ENCODE measurements at places on chromosomes 16 and 17. TPM values are rescaled to one million over a fixed set of nuclear protein-coding genes. Genes with fewer than 3 reads are reported as not detected.

Gene TERF2IP
- total RNA-seq: 24.6 TPM

Gene TNP2
- total RNA-seq: not detected

Gene SLC16A13
- 0.26 TPM for total RNA-seq

DNA sequence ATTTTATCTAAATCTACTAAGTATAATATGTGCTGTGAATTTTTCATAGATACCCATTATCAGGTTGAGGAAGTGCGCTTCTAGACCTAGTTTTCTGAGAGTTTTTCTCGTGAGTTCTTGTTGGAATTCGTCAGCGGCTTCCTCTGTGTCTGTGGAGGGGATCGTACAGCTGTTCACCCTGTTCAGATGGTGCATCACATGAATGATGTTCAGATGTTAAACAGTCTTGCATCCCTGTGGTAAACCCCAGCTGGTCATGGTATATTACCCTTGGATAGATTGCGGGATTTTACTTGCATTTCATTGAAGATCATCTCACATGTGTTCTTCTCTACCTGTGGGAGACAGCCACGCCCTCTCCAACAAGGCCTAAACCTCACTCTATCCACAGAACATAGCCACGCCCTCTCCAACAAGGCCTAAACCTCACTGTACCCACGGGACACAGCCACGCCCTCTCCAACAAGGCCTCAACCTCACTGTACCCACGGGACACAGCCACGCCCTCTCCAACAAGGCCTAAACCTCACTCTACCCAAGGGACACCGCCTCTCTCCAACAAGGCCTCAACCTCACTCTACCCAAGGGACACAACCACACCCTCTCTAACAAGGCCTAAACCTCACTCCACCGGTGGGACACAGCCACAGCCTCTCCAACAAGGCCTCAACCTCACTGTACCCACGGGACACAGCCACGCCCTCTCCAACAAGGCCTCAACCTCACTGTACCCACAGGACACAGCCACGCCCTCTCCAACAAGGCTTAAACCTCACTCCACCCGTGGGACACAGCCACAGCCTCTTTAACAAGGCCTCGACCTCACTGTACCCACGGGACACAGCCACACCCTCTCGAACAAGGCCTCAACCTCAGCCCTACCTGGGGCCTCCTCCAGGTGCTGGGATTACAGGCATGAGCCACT is 180.2 kb upstream of the CHMP6 start:
- DNase-seq: no peak

Gene ARRB2
- total RNA-seq: 2.9 TPM

Gene DLX3
- not detected for total RNA-seq

Gene ASGR1
- total RNA-seq: 0.38 TPM

DNA sequence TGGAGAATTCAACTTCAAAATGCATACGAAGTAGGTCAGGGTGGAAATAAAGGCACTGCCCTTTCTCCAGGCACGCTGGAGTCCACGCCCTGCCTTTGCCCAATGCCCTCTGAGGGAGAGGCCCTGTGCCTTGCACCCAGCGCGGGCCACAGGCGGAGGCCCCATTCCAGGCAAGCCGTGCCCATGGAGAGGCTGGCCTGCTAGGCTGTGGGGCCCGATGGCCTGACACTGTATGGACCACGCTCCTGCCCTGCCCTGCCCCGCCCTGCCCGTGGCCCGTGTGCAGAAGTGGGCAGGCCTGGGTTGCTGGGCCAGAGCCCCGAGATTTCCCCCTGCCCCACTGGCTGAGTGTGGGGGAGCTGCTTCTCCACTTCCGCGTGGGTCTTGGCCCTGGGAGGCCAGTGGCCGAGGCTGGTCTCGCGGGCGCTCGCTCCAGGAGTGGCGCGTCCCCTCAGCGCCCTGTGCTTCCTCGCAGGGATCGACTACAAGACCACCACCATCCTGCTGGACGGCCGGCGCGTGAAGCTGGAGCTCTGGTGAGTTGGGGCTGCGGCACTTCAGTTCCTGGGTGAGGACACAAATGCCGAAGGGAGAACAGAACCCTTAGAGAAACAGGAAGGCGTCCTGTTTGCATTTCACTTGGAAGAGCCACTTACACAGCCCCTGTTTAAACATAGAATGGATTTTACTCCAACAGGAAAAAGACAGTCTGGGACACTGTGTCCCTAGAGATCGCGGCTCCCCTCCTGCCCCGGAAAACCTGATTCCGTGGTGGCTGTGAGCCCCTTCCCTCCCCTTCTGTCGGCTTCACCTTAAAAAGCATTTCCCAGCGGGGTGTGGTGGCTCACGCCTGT is 13.8 kb upstream of the WFIKKN1 start:
- no peak for DNase-seq

GRCh38 chr16:19842426-19843157 is 42.1 kb downstream of the GPRC5B start:
- DNase-seq: no peak

DNA sequence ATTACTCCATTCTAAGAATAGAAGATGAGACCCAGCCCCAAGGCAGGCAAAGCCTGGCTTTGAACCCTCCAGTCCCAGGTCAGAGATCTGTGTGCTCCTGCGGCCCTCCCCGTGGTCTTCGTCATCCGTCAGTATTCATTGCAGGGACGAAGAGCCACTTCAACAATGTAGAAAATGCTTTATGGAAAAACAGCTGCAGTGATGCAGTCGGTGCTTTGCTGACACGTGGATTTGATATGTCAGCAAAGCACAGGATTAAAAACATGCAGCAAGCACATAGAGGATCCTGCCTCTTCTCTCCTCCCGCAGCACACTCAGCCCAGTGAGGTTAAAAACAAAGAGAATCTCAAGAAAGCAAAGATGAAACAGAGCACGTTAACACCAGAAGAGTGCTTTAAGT is 117.1 kb upstream of the AXIN2 start:
- no peak for DNase-seq

GRCh38 chr16:30352488-30353401 is 2.4 kb downstream of the CD2BP2 start:
- no peak for DNase-seq

DNA sequence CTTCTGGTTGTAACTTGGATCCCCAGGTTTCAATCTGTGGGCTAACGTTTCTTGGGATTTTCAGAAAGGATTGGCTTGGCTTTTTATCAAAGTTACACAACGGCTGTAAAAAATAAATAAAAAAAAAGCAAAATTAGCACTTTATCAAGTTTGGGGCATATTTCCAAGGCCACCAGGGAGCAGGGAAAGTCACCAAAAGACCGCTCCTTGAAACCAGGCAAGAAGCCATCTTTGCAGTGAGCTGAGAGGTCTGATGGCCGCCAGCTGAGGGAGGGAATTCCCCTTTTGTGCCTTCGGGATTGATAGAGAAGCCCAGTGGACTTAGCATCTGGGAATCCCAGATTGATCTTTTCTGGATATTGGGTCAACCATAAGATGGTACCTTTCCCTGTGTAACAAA is 192.2 kb downstream of the WWOX start:
- no peak for DNase-seq

Gene CDH5
- total RNA-seq: not detected

DNA sequence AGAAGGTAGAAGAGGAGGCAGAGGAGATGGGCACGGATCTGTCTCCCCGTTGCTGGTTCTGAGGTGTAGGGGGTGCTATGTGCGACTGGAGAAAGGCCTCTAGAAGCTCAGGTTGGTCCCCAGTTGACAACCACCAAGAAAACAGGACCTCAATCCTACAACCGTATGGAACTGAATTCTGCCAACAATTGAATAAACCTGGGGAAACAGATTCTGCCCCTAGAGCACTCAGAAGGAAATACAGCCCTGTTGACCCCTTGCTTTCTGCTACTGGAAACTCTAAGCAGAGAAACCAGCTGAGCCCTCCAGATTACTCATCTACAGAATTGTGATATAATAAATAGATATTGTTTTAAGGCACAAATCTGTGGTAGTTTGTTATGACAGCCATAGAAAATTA is 313.0 kb upstream of the GOT2 start:
- no peak for DNase-seq

Data from bronchial epithelial cell (primary cell).